ENCODE measurements at places on chromosomes 6 and 20.

GRCh38 chr20:3863317-3863716 is 16.7 kb downstream of the MAVS start:
- no peak for DNase-seq

- no peak for DNase-seq
These were observed 114.3 kb upstream of the JAG1 start for GRCh38 chr20:10788055-10788454.

DNA sequence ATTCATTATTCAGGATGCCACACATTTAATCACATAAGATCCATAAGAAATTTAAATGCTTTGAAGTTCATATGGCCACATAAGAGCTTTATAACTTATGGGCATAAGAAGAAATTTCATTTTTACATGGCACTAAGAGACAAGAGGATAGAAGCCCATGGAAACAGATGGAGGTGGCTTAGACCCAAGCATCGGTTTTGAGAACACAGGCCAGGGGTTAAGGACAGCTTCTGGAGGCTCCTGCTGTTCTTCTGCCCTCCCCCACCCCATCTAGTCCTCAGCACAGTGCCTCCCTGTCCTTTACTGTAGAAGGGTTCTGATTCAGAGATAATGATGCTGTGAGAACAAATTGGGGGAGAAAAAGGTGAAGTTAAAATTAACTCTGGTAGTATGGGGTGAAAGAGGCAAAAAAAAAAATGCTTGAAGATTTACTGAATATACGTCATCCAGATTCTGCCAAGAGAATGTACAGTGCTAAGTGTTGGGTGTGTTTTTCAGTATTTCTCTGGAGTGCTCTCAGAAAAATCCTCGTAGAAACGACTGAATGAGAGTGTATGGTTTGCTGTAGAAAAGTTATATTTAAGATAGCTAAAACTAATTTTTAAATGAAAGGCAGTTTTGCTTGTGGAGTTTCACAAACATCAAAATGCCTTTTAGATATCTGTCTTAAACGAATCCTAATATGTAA is 539.7 kb downstream of the QKI start:
- no peak for DNase-seq

- no peak for DNase-seq
These were observed 56.6 kb upstream of the TBC1D7 start for GRCh38 chr6:13384966-13385365.

- DNase-seq, result peak; percentile 14
These were observed 207.9 kb downstream of the ERMARD start for GRCh38 chr6:169959136-169960002.

- no peak for DNase-seq
These were observed 77.7 kb downstream of the PHF3 start for GRCh38 chr6:63713332-63713731.

DNA sequence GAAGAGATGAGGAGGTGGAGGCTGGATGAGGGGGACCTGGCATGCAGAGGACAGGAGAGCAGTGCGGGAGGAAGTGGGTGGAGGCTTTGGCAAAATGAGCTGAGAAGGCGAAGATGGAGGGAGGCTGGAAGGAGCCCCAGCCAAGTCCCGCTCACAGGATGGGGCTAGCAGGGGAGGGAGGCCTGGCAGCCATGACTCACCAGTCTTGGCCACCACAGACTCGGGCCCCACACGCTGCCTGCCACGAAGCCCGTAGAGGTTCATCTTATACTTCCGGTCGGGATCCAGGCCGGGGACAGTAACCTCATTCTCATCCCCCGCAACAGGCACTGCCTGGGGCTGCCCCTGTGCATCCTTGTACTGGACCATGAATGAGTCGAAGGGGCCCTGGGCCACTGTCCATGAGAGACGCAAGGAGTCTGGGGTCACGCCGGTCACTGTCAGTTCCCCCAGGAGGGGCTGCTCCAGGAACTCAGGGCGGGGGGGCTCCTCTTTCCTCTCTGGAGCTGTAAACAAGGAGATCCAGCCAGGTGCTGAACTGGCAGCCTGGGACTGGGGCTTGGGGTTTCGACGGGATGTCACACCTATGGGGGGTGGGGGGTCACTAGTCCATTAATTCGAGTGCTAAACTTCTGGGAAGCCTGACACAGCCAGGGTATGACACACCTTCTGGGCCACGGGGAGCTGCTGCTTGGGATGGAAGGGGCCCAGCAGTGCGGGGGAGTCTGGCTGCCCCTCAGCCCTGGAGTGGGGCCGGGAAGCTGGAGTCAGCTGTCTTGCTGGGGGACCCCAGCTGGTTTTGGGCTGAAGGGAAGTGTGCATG is 27.8 kb downstream of the TNXB start:
- DNase-seq, result no peak

GRCh38 chr20:13613917-13614316 is 24.8 kb downstream of the TASP1 start:
- no peak for DNase-seq

DNA sequence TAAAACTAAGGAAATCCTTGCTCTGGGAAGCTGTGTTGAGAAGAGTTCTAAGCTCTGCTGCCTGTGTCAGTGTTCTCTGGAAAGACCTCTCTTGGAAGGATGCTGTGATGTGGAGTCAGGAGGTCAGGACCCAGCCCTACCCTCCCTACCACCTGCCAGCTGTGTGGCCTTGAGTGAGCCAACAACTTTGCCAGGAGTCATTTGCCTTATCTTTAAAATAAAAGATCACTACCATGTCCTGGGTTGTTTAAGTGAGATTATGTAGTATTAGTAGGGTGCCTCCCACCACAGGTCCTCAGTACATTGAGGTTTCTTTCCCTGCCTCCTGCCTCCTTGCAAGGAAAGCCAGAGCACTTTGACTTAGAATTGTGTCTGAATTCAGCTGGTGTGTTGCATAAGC is 64.9 kb downstream of the FOXO3 start:
- DNase-seq, result no peak

DNA sequence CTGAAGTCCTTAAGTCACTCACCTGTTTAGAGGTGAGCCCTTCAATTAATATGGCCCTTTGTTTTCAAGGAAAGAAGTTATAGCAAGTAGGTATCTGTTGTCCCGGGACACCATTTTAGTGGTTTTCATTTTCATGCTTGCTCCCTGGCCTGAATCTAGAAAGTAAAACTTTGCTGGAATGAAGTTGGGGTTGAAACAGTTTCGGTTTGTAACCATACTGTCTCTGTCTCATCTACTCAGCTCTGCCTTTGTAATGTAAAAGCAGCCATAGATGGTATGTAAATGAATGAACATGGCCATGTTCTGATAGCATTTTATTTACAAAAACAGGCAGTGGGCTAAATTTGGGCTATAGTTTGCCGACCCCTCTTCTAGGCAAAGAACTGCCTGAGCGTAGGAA is 64.9 kb upstream of the GNRH2 start:
- DNase-seq, result no peak

DNA sequence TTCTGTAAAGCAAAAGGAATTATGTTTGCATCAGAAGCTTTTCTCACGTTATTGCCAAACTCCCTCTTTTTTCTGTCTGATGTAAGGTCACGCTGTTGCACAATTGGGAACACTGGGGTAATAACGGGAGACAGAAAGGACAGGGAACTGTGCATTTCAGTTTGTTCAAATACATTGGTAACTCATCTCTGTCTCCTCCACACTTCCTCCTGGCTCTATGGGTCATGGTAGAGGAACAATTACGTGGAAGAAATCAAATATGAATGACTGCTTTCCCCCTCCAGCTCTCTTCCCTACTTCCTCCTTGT is 132.2 kb upstream of the TNFAIP3 start:
- DNase-seq, result no peak

DNA sequence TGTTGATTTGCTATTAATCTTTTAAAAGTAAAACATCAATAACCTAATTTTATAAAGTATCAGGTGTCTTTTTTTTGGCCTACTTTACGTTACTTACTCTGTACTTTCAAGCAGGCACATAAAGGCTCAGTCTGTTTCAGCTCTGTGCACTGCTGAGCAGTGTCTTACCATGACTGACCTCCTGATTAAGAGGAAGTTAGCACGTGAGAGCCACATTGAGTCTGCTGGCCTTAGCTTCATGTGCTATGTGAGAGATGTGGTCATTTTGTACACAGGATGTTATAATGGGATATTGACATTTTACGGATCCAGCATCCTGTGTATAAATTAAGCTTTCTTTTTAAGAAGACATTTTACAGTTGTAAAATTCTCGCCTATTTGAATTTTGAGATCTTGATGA is 31.9 kb downstream of the ARID1B start:
- DNase-seq, result no peak

DNA sequence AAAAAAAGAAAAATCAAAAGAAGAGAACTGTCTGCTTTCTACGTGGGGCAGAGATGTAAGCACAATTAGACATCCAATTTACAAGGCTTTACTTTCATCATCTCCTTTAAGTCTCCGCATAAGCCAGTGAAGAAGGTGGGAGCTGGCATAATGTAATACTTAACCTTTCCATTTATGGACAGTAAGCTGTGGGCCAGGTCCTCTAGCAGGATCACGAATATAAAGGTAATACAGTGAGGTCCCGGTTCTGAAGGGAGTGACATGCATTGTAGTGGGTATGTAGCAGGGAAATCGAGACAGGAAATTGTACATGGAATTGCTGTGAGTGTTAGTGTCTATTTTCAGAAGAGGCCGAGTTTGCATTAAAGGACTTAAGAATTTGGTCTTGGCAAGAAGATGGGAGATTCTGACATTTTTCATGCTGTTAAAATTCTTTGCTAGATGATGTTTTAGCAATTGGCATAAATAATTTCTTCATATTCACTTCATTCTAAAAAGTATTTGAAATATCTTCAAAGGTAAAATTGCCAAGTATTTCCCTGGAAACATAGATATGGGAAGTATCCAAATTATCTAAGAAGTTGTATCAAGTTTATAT is 20.4 kb upstream of the POPDC3 start:
- no peak for DNase-seq

GRCh38 chr20:58702161-58702510 is 9.5 kb downstream of the NPEPL1 start:
- DNase-seq, result no peak

GRCh38 chr6:43129434-43130194 is 41.5 kb upstream of the SRF start:
- peak; percentile 72 for DNase-seq

GRCh38 chr20:49323622-49324238 is 45.9 kb upstream of the ZNFX1 start:
- no peak for DNase-seq

GRCh38 chr6:160789263-160790027 is 87.4 kb downstream of the PLG start:
- DNase-seq, result no peak

- no peak for DNase-seq
These were observed 8.9 kb downstream of the NT5E start for GRCh38 chr6:85458782-85459181.
